ENCODE measurements at places on chromosomes 7 and 10.

- DNase-seq = no peak
Measured at GRCh38 chr10:51269821-51270220, 195.5 kb downstream of the PRKG1 start.

- DNase-seq = no peak
Measured at GRCh38 chr10:1626835-1627234, 110.5 kb downstream of the ADARB2 start.

DNA sequence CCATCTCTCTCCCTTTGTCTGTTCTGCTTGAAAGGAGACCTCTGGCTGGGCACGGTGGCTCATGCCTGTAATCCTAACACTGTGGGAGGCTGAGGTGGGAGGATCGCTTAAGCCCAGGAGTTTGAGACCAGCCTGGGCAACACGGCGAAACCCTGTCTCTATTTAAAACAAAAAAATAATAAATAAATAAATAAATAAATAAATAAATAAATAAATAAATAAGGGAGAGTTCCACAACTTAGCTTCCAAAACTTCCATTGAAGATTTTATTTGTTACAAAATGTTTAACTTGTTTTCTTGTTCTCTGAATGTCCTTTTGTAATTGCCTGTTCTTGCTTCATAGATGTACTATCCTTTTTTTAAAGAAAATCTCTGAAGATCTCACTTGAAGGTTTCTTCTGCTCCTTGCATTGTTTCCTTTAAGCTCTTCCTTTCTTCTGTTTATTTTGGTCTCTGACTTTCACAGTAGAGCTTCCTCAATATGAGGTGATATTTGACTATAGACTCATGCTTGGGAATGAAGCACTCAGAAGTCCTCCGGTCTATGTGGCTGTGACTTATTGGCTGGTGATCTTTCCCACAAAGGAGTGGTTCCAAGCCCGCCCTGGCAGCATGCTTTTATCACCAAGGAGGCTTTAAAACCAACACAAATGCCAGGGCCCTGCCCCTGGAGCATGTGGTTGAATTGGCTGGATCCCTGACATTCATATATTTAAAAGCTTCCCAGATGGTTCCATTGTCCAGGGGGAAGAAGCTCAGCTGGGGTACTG is 18.1 kb upstream of the NPTX2 start:
- no peak for DNase-seq

DNA sequence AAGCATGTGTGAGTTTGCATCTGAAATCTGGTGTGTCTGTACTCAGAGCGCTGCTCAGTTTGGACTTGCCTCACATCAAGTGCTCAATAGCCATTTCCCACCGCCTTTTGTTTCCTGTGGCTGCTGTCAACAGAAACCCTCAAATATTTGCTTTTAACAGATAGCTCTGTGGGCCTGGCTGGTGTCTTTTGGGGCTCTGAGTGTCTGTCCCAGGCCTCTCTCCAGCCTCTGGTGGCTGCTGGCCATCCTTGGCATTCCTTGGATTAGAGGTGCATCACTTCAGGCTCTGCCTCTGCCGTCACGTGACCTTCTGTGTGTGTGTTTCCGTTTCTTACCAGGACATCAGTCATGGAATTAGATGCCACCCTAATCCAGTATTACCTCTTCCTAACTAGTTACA is 9.3 kb downstream of the YKT6 start:
- no peak for DNase-seq

GRCh38 chr10:132605390-132605789 is 67.8 kb downstream of the INPP5A start:
- no peak for DNase-seq

DNA sequence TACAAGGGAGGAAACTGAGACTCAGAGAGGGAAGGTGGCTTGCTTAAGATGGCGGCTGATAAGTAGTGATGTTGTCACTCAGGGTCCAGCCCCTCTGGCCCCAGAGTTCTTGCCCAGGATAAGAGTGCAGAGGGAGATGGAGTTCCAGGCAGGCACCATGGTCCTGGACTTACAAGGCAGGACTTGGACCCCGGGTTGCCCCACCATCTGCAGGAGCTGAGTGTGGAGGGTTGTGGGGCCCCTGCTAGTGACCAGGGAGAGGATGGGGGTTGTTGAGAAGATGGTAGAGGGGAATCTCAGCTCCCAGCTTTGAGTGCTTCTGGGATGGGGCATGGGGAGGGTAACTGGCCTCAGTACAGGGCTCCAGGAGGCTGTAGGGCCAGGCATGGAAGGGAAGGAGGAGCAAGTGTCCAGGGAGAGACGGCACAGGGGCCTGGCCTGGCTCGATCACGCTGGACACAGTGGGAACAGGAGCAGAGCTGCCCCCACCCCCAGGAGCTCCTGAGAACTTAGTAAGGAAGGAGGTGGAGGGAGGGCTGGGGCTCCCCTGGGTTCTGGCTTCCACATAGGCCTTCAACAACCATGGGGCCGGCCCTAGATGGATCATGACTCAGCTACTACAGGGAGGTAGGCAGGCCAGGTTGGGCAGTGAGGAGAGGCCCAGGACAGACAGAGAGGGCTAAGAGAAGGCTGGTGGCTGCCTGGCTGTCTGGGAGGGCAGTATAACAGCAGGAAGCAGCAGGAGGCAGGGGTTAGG is 28.2 kb downstream of the PPIF start:
- no peak for DNase-seq

- no peak for DNase-seq
Measured at GRCh38 chr10:52239771-52240170, 74.3 kb upstream of the DKK1 start.

- DNase-seq = no peak
Measured at GRCh38 chr10:93319896-93320295, 162.2 kb downstream of the MYOF start.

- DNase-seq = no peak
Measured at GRCh38 chr10:19048891-19049290, 290 bp downstream of the MALRD1 start.

DNA sequence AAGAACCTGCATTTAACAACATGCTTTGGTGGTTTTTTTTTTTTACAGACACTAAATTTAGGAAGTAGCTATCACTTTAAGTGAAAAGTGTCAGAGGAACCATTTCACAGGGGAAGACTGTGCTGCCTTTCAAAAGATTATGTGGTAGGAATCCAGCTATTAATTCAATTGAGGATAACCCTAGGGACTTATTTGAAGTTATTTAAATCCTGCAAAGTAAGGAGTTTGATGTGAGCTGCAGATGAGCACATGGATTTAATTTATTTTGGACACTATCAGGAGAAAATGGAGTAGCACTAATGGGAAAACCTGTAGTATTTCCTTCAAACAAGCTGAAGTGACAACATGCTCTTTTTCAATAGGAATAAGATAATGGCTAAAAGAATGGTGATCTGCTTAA is 419.8 kb downstream of the ANKRD7 start:
- no peak for DNase-seq

- DNase-seq = no peak
Measured at GRCh38 chr7:76349313-76349885, 9.4 kb downstream of the YWHAG start.

DNA sequence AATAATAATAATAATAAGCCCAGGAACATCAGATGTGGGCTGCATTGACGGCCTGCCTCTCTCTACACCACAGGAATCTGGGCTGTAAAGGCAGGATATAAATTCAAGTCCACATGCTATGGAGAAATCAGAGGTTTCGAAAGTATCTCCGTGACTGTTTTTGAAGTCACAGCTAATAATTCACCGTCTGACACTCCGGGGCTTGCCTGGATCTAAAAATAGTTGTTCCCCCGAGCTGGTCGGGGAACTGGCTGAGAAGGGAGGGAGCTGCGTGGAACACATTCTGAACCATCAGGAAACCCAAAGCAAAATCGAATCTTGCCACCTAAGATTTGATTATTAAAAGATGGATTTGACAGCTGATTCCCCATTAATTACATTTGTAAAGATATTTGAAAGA is 35.4 kb downstream of the KLF6 start:
- no peak for DNase-seq

DNA sequence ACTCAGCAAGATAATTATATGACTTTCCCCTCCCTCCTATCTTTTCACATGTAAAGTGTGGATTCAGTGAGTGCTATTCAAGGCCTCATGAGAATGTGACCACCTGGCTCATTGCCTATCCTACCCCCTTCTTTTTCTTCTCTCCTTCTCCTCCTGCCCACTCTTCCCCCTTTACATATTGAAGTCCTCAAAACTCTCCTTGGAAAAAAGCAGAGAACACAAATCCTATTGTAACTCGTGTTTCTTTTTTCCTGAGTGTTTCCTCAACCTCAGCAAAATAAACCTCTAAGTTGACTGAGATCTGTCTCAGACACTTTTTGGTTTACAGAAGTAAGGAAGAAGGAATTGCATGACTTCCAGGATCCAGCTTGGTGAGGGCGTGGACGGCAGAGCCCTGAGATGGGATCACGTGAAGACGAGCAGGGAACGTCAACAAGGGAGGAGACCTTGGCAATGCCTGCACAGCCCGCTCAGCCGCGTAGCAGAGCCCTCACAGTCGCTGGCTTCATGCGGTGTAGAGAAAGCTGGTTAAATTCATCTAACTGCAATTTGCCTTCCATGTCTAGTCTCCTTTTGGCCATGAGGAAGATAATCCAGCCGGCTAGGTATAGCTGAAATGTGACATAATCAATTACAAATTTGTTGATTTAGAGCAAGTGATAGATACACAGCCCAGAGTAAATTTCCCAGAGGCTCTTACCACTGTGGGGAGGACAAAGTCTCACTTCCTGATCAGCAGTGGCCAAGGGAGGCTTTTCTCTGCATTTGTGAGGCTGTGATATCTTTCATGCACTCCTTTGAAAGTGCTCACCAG is 75.7 kb downstream of the LYZL2 start:
- DNase-seq = no peak

GRCh38 chr10:132551093-132551807 is 13.7 kb downstream of the INPP5A start:
- no peak for DNase-seq

GRCh38 chr10:35448687-35449662 is 112.7 kb downstream of the CCNY start:
- DNase-seq = no peak

- no peak for DNase-seq
Measured at GRCh38 chr7:131094685-131095084, 233.0 kb upstream of the MKLN1 start.

GRCh38 chr7:17526621-17527020 is 228.2 kb downstream of the AHR start:
- DNase-seq = no peak

GRCh38 chr10:29451946-29452345 is 163.1 kb downstream of the LYZL1 start:
- no peak for DNase-seq

GRCh38 chr10:122264436-122264835 is 6.7 kb upstream of the BTBD16 start:
- DNase-seq = peak; percentile 13

- DNase-seq = no peak
Measured at GRCh38 chr10:12981570-12981969, 19.9 kb downstream of the CCDC3 start.

Measured in COLO829 (cell line).